Inflammatory macrophage (primary cell): ENCODE measurements at places on chromosomes 1 and 21.

DNA sequence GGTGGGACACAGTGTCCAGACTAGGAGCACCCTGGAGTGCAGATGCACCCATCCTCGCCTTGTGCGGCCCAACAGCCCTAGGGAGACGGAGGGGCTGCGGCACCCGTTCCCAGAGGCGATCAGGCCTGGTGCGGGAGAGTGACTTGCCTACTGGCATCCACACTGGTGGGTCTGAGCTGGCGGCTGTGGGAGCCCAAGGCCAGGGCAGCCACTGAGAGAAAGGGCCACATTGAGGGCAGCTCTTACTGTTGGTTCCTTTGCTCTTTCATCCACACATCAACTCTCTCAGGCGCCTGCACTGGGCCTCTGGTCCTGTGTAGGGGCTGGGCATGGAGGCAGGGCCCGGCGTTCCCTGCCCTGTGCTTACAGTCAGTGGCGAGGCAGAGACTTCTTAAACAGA is 8.6 kb downstream of the PODN start:
- no peak for DNase-seq

GRCh38 chr1:90753556-90753955 is 36.5 kb upstream of the BARHL2 start:
- DNase-seq, result no peak

GRCh38 chr1:150529017-150529416 is 13.5 kb downstream of the FALEC start:
- no peak for DNase-seq

DNA sequence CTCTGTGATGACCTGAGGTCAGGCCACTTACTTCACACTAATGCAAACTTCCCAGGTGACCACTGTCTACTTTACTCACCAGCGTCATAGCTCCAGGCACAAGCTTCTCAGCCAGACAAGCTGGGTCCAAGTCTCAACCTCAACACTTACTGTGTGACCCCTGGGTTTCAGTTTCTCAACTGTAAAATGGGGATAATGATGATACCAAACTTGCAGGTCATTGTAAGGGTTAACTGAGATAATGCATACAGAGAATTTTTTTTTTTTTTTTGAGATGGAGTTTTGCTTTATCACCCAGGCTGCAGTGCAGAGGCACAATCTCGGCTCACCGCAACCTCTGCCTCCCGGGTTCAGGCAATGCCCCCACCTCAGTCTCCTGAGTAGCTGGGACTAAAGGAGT is 34.7 kb downstream of the AK2 start:
- no peak for DNase-seq

- DNase-seq, result no peak
Observed at GRCh38 chr1:24105368-24106160, 6.4 kb downstream of the MYOM3 start.
